Activated CD8-positive, alpha-beta memory T cell treated with anti-CD3 and anti-CD28 coated beads, Interleukin-2, amount 50 U/mL, for 48 hours (primary cell): ENCODE measurements at places on chromosomes 2 and 18.

GRCh38 chr2:191666226-191666625, 11.7 kb upstream of the NABP1 start:
- no peak for DNase-seq

GRCh38 chr18:48422947-48423378, 13.8 kb upstream of the ZBTB7C start:
- DNase-seq, result no peak

- no peak for DNase-seq
Observed at GRCh38 chr18:54684784-54685183, 93.7 kb downstream of the DYNAP start.

DNA sequence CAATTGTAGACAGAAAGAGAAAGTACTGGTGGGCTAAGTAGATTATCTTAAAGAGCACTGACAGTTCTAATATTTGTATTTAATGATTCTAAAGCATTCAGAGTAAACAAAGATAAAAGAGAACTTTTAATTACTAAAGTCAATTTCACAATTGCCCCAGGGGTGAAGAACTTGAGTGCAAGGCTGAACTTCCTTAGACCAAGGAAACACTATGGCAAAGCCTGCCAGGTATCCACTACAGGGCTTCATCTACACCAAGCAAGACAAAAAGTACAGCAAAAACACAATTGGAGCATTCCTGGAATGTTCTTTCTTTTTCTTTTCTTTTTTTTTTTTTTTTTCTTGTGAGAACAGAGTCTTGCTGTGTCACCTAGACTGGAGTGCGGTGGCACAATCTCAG, 46.9 kb upstream of the NDUFV2 start:
- DNase-seq, result no peak

DNA sequence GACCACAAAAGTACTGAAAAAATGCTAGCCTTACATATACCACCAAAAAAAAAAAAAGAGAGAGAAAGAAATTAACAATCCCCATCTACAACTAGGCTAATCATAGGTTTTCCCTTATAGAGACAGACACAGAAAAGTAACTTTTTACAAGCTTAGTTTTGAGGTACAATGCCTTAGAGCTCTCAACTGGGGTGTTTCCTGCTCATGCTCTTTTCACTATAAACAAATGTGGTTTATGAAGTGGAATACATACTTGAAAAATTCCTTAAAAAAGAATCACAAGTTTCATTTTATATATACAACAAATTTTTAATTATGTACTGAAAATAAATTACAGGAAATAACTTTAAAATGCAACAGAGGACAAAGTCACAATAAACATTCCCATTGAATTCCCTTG, 82.5 kb downstream of the ATL2 start:
- DNase-seq, result no peak

DNA sequence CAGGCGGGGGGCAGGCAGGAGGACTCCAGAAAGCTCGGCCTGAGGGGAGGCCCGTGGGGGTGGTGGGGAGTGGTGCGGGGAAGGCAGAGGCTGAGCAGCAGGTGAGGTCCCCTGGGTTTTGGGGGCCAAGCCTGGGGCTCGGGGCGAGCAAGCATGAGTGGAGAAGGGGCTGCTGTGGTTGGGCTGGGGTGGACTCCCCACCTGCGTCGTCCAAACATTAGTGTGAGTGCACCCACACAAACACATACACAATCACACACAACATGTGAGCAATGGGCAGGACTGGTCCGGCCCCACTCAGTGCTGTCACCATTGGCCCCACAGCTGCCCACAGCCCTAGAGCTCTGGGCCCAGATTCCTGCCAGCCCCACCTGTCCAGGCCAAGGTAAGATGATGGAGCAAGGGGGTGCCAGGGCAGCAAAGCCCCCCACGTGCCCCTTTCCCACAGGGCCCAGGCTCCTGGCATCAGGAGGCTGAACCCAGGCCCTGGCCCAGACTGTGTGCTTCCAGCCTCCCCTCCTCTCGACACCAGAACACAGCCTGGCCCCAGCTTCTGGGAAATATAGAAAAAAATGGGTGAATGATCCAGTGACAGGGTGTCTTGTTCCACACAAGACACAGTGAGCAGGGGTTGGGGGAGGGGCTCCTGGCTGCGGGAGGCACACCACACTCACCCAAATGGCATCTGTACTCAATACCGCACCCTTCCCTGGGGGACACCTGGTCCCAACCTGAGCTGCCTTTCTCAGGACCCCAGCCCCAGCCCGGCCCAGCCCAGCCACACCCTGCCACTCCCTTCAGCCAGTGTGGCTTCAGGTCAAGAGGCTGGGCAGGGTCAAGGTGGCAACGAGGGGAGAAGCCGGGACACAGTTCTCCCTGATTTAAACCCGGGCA, 463 bp upstream of the ALPP start:
- DNase-seq, result no peak

DNA sequence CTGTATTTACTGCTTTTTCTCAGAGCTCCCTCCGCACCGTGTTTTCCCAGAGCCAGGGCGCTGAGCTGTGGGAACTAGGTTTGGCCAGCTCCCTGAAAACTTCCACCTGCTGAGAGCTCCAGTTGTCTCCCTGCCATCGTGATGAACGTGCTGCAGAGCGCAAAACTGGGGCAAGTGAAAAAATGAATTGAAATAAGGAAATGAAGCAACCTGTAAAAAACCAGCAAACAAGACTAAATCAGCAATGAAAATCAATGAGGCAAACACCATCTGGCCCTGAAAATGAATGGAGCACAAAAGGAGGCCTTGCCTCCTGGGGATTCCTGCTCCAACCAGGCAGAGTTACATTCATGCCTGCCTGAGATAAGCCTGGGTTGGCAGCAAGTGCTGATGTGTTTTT, 129.9 kb downstream of the MARCHF4 start:
- peak; percentile 7 for DNase-seq

DNA sequence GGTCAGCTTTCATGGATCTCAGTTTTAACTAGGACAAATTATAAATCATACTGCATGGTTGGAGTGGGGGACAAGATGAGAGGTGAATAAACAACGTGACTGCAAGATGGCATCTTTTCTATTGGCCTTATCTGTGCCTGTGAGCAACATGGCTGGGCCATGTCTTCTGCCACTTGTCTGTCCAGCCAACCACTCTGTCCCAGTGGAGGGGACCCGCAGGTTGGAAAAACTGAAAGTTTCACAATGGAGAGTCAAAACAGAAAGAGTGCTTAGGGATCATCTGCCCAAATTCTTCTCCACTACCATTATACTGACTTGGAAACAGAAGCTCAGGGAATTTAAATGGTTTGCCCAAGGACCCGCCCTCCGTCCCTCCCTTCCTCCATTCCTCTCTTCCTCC, 104.1 kb downstream of the ALK start:
- DNase-seq, result no peak
